ENCODE measurements at places on chromosomes 16 and 17. TPM values are rescaled to one million over a fixed set of nuclear protein-coding genes. Genes with fewer than 3 reads are reported as not detected.

The POLDIP2 gene
- 70.8 TPM for total RNA-seq

The FOXC2 gene
- under 0.01 TPM for total RNA-seq

The PLEKHG4 gene
- 16.1 TPM for total RNA-seq

The CASKIN2 gene
- 2.3 TPM for total RNA-seq

The SPATA2L gene
- 9.4 TPM for total RNA-seq

The PPP1R27 gene
- total RNA-seq, result not detected

The ANKFN1 gene
- under 0.01 TPM for total RNA-seq

The HOXB2 gene
- total RNA-seq, result 2.9 TPM

The ARHGDIG gene
- total RNA-seq, result not detected

The HCRT gene
- not detected for total RNA-seq

The MAP2K3 gene
- 18.1 TPM for total RNA-seq

The TMEM235 gene
- not detected for total RNA-seq

The PRR35 gene
- not detected for total RNA-seq

The LITAFD gene
- total RNA-seq, result not detected

The DNAJA3 gene
- 67.0 TPM for total RNA-seq

The JPH3 gene
- not detected for total RNA-seq

The QRICH2 gene
- total RNA-seq, result 4.1 TPM

The TBC1D28 gene
- total RNA-seq, result not detected

The CRHR1 gene
- not detected for total RNA-seq

The HSD17B2 gene
- 27.5 TPM for total RNA-seq

The TEDC2 gene
- total RNA-seq, result 0.85 TPM

The FBXO39 gene
- total RNA-seq, result not detected

The SULT1A1 gene
- 14.7 TPM for total RNA-seq

The KRT34 gene
- total RNA-seq, result 7.0 TPM

The CCDC200 gene
- not detected for total RNA-seq

The TBC1D26 gene
- not detected for total RNA-seq

The KRT33B gene
- total RNA-seq, result 0.24 TPM

The STH gene
- total RNA-seq, result not detected

The FOXJ1 gene
- total RNA-seq, result not detected

The CHD9 gene
- 34.0 TPM for total RNA-seq

The TNFSF13 gene
- total RNA-seq, result 5.3 TPM

The PRSS8 gene
- 33.0 TPM for total RNA-seq

The KRTAP1-1 gene
- total RNA-seq, result 0.24 TPM

The CTF1 gene
- total RNA-seq, result 0.64 TPM
